Ascending aorta (tissue), 2 donors: ENCODE measurements at places on chromosomes 4 and X.

GRCh38 chr4:86778175-86778574 lies 71.0 kb downstream of the SLC10A6 start:
- H3K27me3 ChIP-seq, result no peaks in the 10 kb centered on the region
- H3K36me3 ChIP-seq, result peaks cover 12% of the 10 kb centered on the region
- H3K4me3 ChIP-seq, result no peak overlapping the region
- no peaks in the 10 kb centered on the region for H3K4me1 ChIP-seq

- H3K4me1 ChIP-seq, result no peaks in the 10 kb centered on the region
- H3K4me3 ChIP-seq, result no peak overlapping the region
- no peak overlapping the region for H3K27ac ChIP-seq
- no peaks in the 10 kb centered on the region for H3K27me3 ChIP-seq
Observed at GRCh38 chrX:76555816-76556215, 128.3 kb downstream of the MAGEE1 start.

- H3K36me3 ChIP-seq, result no peaks in the 10 kb centered on the region
- DNase-seq, result no peak
- no peaks in the 10 kb centered on the region for H3K4me1 ChIP-seq
- H3K27ac ChIP-seq, result no peak overlapping the region
- H3K4me3 ChIP-seq, result no peak overlapping the region
Observed at GRCh38 chrX:41711021-41711667, 12.8 kb upstream of the GPR82 start.

DNA sequence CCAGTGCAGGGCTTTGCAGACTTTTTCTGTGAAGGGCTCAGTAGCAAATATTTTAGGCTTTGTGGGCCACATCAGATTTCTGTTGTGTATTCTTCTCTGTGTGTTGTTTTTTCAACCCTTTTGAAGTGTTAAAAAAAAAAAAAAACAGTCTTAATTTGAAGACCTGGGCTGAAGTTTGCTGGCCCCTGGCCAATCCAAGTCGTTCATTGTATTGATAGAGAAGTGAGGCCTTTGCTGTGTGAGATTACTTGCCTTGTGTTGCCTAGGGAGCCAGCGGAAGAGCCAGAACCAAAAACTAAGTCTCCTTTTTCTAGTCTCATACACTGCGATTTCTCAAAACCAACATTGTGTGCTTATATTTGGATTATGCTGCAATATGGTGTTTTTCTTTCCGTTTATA lies 46.9 kb downstream of the MTM1 start:
- H3K36me3 ChIP-seq, result peaks cover 4% of the 10 kb centered on the region
- no peak for DNase-seq
- no peaks in the 10 kb centered on the region for H3K4me1 ChIP-seq
- no peaks in the 10 kb centered on the region for H3K27me3 ChIP-seq

DNA sequence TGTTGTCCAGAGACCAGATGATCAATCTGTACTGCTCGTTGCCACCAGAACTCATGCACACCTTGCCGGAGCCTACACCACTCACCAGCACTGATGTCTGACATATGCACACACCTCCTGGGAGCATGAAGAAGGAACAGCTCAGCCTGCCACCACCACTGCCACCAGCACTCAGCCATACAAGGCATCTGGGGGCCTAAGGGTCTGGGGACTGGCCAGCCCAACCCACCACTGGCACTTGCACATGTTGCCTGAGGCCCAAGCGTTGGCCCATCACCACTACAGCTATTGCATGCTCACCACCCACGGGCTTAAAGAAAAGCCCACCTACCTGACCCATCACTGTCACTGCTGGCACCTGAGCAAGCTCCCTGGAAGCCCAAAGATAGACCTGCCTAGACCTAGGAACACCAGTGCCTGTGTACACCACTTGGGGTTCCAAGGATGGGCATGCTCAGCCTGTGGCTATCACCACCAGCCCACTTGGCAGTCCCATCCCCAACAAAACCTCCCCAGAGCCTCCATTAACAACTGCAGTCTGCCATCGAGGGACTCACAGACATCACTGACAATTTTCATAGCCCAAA lies 174.3 kb upstream of the GRID2 start:
- no peak overlapping the region for H3K27ac ChIP-seq
- no peaks in the 10 kb centered on the region for H3K36me3 ChIP-seq
- H3K27me3 ChIP-seq, result no peaks in the 10 kb centered on the region
- no peak overlapping the region for H3K4me3 ChIP-seq

- no peak for DNase-seq
- H3K27ac ChIP-seq, result no peak overlapping the region
- no peaks in the 10 kb centered on the region for H3K4me1 ChIP-seq
- H3K36me3 ChIP-seq, result no peaks in the 10 kb centered on the region
Observed at GRCh38 chr4:31290836-31291235, 570.7 kb downstream of the PCDH7 start.

DNA sequence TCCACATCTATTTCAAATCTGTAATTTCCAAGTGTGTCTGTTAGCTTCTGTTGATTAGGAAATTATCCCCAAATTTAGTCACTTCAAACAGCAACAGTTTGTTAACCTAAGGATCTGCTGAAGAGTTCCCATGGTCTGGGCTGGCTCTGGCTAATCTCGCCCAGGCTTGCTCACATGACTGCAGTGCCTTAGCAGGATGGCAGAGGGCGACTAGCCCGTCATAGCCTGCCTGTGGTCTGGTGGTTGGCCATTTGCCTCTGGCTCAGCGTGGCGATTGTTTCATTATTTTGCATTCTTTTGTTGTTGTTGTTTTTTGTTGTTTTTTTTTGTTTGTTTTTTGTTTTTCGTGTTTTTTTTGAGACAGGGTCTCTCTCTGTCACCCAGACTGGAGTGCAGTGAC lies 264.0 kb downstream of the TRIML1 start:
- H3K27me3 ChIP-seq, result no peaks in the 10 kb centered on the region
- H3K36me3 ChIP-seq, result no peaks in the 10 kb centered on the region
- DNase-seq, result no peak
- H3K4me3 ChIP-seq, result no peak overlapping the region
